Astrocyte of the cerebellum (primary cell): ENCODE measurements at places on chromosomes 5 and 9.

DNA sequence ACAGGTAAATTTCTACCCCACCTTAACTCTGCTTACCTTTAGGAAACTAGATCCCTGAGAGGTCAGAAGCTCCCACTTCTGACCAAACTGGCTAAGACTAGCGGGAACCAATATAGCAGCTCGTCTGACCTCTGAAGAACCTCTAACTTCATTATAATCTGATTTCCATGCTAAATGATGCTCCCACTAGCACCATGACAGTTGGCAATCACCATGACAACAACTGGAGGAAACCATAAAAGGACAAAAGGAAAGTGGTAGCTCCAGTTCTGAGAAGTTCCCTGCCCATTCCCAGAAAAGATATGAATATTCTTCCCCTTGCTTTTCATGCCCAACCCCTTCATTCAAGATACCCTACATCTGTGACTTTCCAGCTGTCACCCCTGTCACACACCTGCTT lies 483.3 kb downstream of the CTNND2 start:
- DNase-seq = no peak

GRCh38 chr5:1464096-1464446 lies 18.8 kb upstream of the SLC6A3 start:
- no peak for DNase-seq

- no peak for DNase-seq
These were observed 20.0 kb downstream of the MOCS2 start for GRCh38 chr5:53089481-53089991.

- no peak for DNase-seq
These were observed 73.4 kb upstream of the ATG10 start for GRCh38 chr5:81898403-81898802.

GRCh38 chr5:160470437-160471361 lies 49.0 kb downstream of the PTTG1 start:
- peak; percentile 33 for DNase-seq

DNA sequence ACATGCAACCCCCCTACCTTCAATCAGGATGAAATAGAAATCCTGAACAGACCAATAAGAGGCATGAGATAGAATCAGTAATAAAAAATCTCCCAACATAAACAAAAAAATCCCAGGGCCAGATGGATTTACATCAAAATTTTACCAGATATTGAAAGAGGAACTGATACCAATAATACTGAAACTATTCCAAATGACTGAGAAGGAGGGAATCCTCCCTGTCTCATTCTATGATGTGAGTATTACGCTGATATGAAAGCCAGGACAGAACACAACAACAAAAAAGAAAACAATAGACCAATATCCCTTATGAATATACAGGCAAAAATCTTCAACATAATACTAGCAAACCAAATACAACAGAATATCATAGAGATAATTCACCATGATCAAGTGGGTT lies 109.0 kb upstream of the SMC2 start:
- DNase-seq = no peak

DNA sequence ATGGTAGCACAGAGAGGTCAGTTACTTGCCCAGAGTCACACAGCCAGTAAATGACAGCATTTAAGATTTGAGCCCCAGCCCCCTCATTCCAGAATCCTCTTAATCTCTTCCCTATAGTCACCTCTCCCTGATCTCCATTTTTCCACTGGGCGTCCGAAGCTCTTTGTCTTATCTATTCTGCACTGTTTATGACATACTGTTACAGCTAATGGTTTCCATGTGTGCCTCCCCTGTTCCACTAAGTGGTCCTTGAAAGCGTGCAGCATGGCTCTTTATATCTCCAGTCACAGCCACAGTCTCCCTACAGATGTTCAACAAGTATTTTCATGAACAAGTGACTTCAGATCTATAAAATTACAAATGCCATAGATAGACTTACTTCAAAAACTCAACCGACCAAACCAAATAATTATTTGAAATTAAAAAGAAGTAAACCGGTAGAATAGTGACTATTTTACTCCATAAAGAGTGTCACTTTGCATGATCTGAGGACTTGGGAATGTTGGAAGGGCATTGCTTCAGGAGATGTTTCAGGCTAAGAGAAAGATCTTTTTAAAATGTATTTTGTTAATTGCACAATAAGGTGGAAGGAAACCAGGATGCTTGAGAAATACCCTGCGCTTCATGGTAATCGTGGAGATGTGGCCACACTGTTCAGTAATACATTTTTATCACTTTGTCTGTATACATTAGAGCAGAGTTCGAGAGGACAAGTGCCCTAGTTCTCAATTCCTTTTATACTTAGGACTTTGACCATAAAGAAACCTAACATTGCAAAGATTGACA lies 237.2 kb downstream of the FBXL7 start:
- DNase-seq = no peak

- DNase-seq = no peak
These were observed 3.1 kb downstream of the EGFL7 start for GRCh38 chr9:136665704-136666371.

GRCh38 chr5:35683466-35683865 lies 65.8 kb downstream of the SPEF2 start:
- no peak for DNase-seq

GRCh38 chr9:87201351-87201751 lies 254.0 kb upstream of the GAS1 start:
- DNase-seq = peak; percentile 98

DNA sequence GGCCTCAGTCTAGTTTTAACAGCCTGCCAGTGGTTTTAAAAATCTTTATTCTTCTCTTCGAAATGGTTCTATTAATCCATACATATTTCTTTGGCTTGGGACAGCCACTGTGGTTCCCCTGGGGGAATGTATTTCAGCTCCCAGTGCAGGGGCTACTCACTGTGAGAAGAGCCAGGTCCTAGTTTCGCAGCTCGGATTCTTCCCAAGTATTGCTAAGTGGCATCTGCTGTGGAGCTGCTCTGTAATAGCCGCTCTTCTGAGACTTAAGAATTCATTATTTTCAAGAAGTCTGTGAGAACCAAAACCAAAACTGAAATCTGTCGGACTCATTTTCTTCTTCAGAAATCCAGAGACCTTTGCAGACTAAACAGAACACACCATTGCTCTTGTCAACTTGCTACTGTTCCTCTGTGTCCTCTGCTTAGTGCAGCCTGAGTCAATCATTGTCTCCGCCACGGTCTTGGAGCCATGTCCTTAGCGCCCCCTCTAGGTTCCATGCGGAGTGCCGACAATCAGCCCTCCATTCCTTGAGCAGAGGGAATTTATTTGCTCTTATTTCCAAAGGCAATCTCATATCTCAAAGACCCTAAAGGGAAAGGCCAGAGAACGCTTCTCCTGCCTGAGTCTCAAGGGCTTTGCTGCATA lies 478.2 kb downstream of the SPATA31D1 start:
- DNase-seq = peak; percentile 1

DNA sequence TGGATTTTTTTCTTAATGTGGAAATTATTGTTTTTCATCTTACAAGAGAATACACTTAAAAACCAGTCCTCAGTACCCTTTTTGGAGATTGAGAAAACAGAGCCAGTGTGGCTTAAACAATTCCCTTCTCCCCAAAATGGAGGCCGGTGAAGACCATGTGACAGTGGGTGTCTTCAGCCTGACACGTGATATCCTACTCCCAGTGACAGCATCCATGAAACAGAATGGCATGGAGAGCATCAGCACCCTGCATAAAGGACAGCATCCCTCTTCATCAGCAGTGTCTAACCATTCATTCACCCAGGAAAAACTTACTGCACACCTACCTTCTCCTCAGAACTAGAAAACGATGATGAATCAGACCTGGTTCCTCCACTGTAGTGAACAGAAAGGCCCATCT lies 103.4 kb upstream of the RAI14 start:
- DNase-seq = no peak

DNA sequence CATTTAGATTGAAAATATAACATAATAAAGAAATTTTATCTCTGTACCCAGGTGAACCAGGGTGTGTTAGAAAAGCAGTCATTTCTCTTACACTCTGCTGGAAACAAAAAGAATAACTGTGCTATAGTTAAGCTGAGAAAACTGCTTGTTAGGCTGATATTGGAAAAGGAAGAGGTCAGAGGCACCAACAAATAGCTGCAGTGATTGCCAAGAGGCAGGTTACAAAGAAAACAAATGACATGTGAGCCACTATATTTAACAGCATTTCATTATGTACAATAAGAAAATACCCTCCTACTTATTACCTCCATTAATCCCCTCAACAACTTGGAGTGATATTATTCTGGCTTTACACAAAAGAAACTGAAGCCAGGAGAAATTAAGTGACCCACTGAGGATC lies 607.9 kb upstream of the TLE4 start:
- DNase-seq = no peak

- DNase-seq = no peak
These were observed 81.2 kb upstream of the TRPC7 start for GRCh38 chr5:136446565-136446964.

GRCh38 chr5:79753092-79753491 lies 63.5 kb downstream of the CMYA5 start:
- DNase-seq = no peak

GRCh38 chr5:116508835-116509234 lies 65.8 kb downstream of the SEMA6A start:
- DNase-seq = no peak

- no peak for DNase-seq
These were observed 28.4 kb upstream of the TNFSF8 start for GRCh38 chr9:114958844-114959235.

GRCh38 chr9:89813482-89813881 lies 208.7 kb downstream of the GADD45G start:
- DNase-seq = no peak

GRCh38 chr5:116424258-116424615 lies 150.4 kb downstream of the SEMA6A start:
- DNase-seq = no peak

GRCh38 chr5:64612344-64612961 lies 77.8 kb upstream of the SHISAL2B start:
- peak; percentile 53 for DNase-seq
